Ovary (tissue), 10 donors: ENCODE measurements at places on chromosomes 16 and 17.

DNA sequence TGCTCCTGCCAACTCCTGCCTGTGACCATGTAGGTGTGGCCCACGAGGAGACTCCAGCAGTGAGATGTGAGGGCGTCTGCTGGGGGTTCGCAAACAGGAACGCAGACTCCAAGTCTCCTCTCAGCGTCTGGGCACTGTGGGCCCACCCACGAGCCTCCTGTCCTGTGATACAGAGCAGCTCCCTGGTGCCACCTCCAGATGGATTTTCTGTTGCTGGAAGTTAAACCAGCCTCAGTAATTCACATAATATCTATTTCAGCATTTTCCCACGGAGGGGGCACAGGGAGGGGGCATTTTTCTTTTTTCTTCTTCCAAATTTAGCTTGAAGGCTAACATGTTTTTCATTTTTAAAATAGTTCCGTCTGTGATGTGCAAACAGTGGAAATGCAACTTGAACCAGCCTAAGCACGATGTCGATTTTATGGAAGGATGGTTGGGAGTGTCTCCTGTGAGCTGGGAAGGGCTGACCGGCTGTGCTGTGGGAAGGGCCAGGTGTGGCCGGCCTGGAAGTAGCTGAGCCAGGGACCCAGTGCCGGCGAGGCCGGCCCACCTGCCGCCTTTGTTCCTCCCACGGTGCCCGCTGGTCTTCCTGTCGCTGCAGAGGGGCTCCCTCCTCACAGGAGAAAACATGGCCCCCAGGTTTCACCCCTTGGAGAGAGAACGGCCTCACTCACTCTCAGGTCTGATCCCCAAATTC is 3.9 kb upstream of the RAB40B start:
- H3K4me1 ChIP-seq: peaks cover 14% of the 10 kb centered on the region
- no peaks in the 10 kb centered on the region for H3K36me3 ChIP-seq
- H3K27ac ChIP-seq: no peak overlapping the region
- DNase-seq: no peak

DNA sequence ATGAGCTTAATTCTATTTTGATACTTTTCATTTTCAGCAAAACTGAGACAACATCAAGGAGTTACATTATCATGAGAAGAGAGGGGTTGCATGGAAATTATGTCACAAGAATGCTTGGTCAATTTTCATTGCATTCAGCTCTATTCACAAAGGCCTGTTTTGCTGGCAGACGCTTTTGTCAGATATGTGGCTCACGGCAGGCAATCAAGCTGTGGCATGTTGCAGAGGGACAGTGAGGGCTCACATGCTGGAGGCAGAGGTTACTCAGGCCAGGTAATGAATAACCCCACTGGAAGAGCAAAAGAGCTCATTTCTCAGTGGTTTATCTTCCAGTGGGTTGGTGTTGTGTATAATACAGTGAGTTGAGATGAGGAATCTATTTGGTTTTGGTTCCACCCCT is 98.7 kb upstream of the RBFOX1 start:
- H3K4me1 ChIP-seq: no peaks in the 10 kb centered on the region
- no peaks in the 10 kb centered on the region for H3K27me3 ChIP-seq
- H3K36me3 ChIP-seq: no peaks in the 10 kb centered on the region
- no peak overlapping the region for H3K27ac ChIP-seq
- DNase-seq: no peak

GRCh38 chr16:88759245-88759975 is 25.6 kb downstream of the PIEZO1 start:
- no peaks in the 10 kb centered on the region for H3K27me3 ChIP-seq
- peak; percentile 71 for DNase-seq
- peak overlapping the region; percentile 5 for H3K27ac ChIP-seq
- H3K4me1 ChIP-seq: peaks cover 10% of the 10 kb centered on the region
- peak overlapping the region; percentile 3 for H3K4me3 ChIP-seq

DNA sequence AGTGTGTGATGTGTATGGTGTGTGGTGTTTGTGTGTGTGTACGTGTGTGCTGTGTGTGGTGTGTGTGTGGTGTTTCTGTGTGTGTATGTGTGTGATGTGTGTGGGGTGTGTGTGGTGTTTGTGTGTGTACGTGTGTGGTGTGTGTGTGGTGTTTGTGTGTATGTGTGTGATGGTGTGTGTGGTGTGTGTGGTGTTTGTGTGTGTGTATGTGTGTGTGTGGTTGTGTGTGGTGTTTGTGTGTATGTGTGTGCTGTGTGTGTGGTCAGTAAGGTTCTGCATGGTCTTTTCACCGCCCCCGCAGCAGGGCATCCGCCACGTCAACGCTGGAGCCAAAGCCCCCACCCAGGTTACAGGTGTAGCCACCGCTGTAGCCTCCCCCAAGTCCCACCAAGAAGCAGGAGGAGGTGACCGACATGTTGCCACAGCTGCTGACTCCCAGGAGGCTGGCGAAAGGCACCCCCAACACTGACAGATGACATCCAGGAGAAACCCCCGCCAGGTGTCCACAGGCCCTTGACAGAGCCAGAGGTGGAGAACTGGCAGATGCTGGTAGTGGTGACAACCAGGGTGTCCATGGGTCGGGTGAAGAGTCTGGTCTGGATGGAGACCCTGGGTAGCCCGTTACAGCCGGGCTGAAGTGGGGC is 9.3 kb upstream of the KRT17 start:
- no peak overlapping the region for H3K27ac ChIP-seq
- no peaks in the 10 kb centered on the region for H3K27me3 ChIP-seq
- H3K4me3 ChIP-seq: no peak overlapping the region
- no peaks in the 10 kb centered on the region for H3K36me3 ChIP-seq

GRCh38 chr16:89588413-89589109 is 13.0 kb downstream of the CPNE7 start:
- H3K4me1 ChIP-seq: no peaks in the 10 kb centered on the region
- DNase-seq: no peak
- no peak overlapping the region for H3K4me3 ChIP-seq
- H3K36me3 ChIP-seq: no peaks in the 10 kb centered on the region
- no peaks in the 10 kb centered on the region for H3K27me3 ChIP-seq
- no peak overlapping the region for H3K27ac ChIP-seq

DNA sequence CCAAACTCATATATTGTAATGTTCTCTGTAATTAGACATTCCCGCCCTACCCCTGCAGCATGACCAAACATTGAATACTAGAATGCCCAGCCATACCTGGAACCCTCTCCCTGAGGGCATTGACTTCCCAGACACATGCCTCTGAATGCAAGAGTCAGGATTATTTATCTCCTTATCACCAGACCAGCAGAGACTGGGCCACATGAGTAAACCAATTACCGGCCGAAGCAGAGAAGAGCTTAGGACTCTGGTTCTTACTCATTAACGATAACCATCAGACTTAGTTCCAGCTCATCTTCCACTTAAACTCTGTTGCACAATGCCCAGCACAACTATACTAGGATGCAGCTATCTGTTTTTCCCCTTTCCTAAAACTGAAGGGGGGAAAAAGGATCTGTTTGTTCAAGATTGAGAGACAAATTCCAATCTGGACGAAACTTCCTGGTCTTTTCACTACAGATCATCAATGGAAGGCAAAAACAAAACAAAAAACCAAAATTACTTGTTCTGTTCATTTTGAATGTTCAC is 88.2 kb upstream of the CORO6 start:
- H3K36me3 ChIP-seq: no peaks in the 10 kb centered on the region
- H3K4me3 ChIP-seq: no peak overlapping the region
- no peak overlapping the region for H3K27ac ChIP-seq
- DNase-seq: no peak

DNA sequence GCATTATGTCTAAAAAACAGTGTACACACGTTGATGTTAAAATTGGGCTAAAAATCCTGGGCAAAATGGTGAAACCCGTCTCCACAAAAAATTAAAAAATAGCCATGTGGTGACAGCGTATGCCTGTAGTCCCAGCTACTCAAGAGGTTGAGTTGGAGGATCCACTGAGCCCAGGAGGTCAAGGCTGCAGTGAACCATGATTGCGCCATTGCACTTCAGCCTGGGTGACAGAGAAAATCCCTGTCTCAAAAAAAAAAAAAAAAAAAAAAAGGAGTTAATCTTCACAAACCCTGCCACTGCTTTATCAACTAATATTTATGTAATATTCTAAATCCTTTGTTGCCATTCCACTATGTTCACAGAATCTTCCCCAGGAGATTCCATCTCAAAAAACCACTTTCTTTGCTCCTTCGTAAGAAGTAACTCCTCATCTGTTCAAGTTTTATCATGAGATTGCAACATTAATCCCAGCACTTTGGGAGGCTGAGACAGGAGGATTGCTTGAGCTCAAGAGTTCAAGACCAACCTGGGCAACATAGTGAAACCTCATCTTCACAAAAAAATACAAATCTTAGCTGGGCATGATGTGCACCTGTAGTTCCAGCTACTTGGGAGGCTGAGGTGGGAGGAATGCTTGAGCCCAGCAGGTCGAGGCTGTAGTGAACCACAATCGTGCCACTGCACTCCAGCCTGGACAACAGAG is 1.9 kb upstream of the C16orf87 start:
- DNase-seq: no peak
- H3K4me1 ChIP-seq: no peaks in the 10 kb centered on the region
- no peak overlapping the region for H3K4me3 ChIP-seq
- H3K27me3 ChIP-seq: no peaks in the 10 kb centered on the region
- no peak overlapping the region for H3K27ac ChIP-seq

- peaks cover 7% of the 10 kb centered on the region for H3K4me1 ChIP-seq
- H3K36me3 ChIP-seq: no peaks in the 10 kb centered on the region
- H3K27ac ChIP-seq: no peak overlapping the region
- DNase-seq: peak; percentile 42
- H3K4me3 ChIP-seq: no peak overlapping the region
Measured at GRCh38 chr17:63434951-63435571, 11.0 kb downstream of the CYB561 start.

DNA sequence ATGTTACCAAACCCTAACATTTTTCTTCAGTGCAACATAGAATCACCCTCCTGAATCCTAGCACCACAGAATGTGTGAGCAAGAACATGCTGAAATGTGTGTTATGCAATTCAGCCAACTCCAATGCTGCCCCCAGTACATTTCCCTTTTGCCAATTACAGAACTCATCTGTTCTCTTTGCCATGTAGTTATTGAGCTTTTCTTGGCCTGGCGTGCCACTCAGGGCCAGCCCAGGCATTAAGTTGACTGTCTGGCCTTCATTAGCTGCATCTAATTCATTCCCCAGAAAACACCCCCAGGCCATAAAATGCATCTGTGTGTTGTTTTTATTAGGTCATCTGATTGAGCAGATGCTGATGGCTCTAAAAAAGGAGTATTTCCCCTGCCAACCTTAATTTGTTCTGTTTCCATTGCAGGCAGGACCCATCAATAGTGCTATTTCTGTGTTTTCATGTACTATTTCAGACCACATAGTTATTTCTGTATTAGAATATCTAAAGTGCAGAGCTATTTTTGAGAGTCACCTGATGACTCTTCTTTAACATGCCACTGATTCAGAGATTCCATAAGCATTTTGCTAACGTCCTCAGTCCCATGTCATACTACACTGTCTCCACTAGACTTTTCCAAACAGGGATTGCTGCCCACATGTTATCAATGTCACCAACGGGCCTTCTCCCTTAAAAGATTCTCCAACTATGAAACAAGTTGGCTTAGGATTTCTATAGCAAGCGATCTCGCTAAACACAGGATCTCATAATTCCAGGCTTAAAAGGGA is 969.7 kb downstream of the CDH11 start:
- H3K27me3 ChIP-seq: no peaks in the 10 kb centered on the region
- no peaks in the 10 kb centered on the region for H3K36me3 ChIP-seq
- no peak for DNase-seq

- H3K4me3 ChIP-seq: no peak overlapping the region
- no peaks in the 10 kb centered on the region for H3K27me3 ChIP-seq
- DNase-seq: no peak
Measured at GRCh38 chr17:51710634-51710979, 447.9 kb downstream of the CA10 start.

- DNase-seq: no peak
- peak overlapping the region; percentile 75 for H3K4me3 ChIP-seq
- H3K36me3 ChIP-seq: no peaks in the 10 kb centered on the region
- peak overlapping the region; percentile 94 for H3K27ac ChIP-seq
- H3K27me3 ChIP-seq: no peaks in the 10 kb centered on the region
Measured at GRCh38 chr17:81398176-81398831, 3.0 kb downstream of the BAHCC1 start.

DNA sequence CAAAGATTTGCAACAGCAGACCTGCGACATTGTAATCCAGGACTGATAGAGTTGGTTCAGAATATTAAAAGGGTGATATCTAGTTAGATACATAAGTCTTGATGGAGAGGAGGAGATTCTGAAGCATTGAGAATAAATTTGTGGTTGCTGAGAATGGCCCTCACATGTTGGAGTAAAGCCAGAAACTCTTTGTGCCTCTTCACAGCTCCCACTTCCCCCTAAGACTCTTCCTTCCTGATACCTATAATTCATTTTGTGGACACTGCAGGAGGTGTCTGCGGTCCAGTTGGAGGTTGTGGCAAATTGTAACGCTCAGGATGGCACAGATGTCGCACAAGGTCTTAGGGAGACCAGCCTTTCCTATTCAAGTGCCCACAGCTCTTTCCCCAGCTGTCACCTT is 17.5 kb downstream of the WWOX start:
- no peak overlapping the region for H3K4me3 ChIP-seq
- H3K4me1 ChIP-seq: peaks cover 6% of the 10 kb centered on the region
- H3K36me3 ChIP-seq: no peaks in the 10 kb centered on the region
- no peak overlapping the region for H3K27ac ChIP-seq
- H3K27me3 ChIP-seq: no peaks in the 10 kb centered on the region

DNA sequence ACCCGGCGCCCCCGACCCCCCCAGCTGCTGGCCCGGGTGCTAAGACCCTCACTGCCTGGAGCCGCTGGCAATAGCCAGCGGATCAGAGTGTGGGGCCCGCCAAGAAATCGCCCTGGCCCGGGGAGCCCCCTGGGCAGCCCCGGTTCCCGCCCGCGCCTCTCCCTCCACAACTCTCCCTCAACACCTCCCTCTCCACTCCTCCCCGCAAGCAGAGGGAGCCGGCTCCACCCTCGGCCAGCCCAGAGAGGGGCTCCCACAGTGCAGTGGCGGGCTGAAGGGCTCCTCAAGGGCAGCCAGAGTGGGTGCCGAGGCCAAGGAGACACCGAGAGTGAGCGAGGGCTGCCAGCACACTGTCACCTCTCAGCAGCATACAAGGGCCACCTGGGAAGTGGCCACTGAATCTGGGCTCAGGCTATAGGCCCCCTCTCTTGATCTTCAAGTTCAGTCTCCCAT is 385.5 kb downstream of the SEC14L1 start:
- H3K27ac ChIP-seq: no peak overlapping the region
- H3K4me3 ChIP-seq: no peak overlapping the region
- DNase-seq: no peak
- no peaks in the 10 kb centered on the region for H3K4me1 ChIP-seq
- no peaks in the 10 kb centered on the region for H3K27me3 ChIP-seq

GRCh38 chr17:59561042-59561441 is 4.4 kb upstream of the DHX40 start:
- no peak overlapping the region for H3K4me3 ChIP-seq
- no peak for DNase-seq
- H3K4me1 ChIP-seq: peaks cover 2% of the 10 kb centered on the region
- H3K27ac ChIP-seq: no peak overlapping the region
- no peaks in the 10 kb centered on the region for H3K27me3 ChIP-seq
- no peaks in the 10 kb centered on the region for H3K36me3 ChIP-seq

GRCh38 chr16:89366561-89367537 is 123.5 kb downstream of the ANKRD11 start:
- no peak overlapping the region for H3K4me3 ChIP-seq
- no peaks in the 10 kb centered on the region for H3K36me3 ChIP-seq
- peaks cover 46% of the 10 kb centered on the region for H3K4me1 ChIP-seq
